MM.1S (cell line): ENCODE measurements at places on chromosomes 12 and 14.

- DNase-seq = no peak
Measured at GRCh38 chr12:28129031-28129430, 61.2 kb upstream of the CCDC91 start.

DNA sequence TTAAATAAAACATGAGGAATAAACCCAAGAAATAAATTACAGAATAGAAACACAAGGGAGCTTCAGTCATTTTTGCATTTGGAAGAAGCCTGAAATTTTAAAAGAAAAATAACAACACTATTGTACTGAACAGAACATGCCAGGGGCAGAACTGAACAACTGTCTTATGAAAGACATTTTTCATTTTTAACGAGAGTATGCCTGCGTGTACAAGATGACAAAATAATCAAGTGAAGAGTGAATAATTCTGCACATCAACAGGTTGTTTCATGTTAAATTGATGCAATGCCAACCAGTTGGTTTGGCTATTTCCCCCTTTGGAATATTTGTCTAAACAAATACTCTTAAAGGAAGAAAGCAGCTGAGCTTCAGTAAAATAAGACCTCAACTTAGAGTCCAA is 103.3 kb upstream of the BTG1 start:
- no peak for DNase-seq

DNA sequence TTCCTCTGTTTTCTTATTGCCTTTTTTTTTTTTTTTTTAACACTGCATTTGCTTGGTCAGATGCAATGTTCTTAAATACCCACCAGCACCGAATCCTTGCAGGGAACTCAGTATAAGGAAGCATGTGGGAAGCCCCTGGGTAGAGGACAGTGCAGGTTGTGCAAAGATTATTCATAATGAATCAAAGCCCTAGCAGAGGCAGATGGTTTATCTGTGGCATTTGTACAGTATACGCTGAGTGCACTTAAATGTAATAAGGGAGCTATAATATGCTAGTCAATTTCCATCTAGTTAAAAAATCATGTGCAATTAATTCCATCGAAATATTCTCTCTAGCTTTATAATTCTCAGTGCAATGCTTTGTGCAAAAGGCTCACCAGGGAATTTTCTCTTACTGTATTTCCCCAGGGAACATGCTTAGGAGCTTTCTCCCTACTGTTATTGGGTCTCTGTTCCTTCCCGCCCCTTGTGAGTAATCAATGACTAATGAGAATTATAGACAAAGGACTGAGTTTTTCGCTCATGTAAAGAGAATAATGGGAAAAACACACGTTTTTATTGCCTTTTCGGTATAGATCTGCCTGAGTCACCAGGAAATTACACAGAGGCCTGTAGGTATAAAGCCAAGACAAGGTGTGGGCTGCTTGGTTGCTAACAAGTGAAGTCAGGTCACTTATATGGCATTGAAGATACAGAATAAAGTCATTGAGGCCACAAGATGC is 1214.3 kb upstream of the TMEM132C start:
- DNase-seq = no peak

DNA sequence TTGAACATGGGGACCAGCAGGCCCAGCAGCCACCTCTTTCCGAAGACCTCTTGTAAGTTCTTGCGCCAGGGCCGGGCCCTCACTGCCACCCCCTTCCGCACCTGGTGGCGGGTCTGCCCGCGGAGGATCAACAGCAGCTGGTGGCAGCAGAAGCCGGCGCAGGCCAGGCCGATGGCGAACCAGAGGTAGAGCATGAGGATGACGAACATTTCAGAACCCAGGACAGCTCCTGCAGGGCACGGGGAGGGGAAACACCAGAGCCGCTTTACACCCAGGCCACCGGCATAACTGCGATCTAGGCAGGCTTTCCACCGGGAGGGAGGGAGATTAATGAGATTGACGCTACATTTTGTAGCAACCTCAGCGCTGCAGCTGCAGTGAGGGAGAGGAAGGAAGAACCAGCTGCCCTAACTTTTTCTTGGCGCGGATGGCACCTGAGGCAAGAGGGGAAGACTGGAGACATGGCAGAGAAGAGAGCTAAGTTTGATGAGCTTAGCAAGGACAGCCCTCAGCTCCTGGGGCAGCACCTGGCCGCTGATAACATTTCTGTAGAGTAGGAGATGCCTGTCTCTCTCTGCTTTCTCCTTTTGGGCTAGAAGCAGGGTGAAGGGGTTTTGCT is 7.8 kb downstream of the ZDHHC22 start:
- DNase-seq = peak; percentile 60

- DNase-seq = no peak
Measured at GRCh38 chr14:94110552-94111181, at the start of gene IFI27. TSS of gene IFI27 (plus strand) at chr14:94110736.

GRCh38 chr14:93017898-93018297 is 94.9 kb downstream of the CHGA start:
- no peak for DNase-seq

DNA sequence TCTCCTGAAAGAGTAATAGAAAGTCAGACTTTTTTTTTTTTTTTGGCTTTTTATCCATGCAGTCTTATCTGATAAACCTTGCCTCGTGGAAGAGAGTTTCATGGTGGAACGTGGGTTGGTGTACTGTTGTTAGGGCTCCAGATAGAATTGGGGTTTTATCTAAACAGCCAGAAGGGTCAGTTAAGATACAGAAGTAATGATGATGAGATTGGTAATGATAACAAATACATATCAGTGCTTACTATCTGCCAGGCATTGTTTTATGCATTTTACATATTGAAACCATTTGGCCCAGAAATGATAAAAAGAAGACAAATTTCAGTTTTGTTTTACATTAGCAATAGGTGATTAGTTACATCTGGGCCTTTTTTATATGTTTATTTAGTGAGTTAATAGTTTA is 372.8 kb upstream of the PRICKLE1 start:
- no peak for DNase-seq

DNA sequence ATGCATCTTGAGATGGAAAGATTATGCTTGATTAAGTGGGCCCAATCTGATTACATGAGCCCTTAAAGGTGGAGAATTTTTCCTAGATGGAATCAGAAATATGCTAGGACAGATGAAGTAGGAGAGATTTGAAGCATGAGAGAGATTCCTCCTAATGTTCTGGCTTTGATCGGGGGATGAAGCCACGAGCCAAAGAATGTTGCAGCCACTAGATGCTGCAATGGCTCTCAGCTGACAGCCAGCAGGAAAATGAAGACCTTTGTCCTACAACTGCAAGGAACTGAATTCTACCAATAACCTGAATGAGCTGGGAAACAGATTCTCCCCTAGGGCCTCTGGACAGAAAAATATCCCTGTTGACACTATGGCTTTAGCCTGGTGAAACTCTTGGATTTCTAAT is 82.6 kb upstream of the ATP2B1 start:
- DNase-seq = no peak

- peak; percentile 49 for DNase-seq
Measured at GRCh38 chr12:6465467-6466183, 4.9 kb downstream of the VAMP1 start.

DNA sequence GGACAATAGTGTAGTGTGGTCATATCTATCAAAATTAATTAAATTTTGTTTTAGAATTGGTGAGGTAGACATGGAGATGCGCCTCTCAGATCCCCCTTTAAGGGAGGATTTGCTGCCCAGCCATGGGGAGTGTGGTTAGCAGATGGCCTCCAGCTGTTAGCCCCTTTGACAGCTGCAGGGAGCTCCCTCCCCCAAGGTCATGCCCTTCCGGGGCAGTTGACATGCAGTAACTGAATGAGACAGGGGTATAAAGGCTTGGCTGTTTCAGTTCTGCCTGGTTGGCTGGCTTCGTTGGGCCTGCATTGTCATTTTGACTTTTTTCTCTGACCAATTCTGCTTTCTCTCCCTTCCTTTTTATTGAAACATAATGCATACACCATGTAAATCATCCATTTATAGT is 291.5 kb upstream of the SRRM4 start:
- DNase-seq = no peak

DNA sequence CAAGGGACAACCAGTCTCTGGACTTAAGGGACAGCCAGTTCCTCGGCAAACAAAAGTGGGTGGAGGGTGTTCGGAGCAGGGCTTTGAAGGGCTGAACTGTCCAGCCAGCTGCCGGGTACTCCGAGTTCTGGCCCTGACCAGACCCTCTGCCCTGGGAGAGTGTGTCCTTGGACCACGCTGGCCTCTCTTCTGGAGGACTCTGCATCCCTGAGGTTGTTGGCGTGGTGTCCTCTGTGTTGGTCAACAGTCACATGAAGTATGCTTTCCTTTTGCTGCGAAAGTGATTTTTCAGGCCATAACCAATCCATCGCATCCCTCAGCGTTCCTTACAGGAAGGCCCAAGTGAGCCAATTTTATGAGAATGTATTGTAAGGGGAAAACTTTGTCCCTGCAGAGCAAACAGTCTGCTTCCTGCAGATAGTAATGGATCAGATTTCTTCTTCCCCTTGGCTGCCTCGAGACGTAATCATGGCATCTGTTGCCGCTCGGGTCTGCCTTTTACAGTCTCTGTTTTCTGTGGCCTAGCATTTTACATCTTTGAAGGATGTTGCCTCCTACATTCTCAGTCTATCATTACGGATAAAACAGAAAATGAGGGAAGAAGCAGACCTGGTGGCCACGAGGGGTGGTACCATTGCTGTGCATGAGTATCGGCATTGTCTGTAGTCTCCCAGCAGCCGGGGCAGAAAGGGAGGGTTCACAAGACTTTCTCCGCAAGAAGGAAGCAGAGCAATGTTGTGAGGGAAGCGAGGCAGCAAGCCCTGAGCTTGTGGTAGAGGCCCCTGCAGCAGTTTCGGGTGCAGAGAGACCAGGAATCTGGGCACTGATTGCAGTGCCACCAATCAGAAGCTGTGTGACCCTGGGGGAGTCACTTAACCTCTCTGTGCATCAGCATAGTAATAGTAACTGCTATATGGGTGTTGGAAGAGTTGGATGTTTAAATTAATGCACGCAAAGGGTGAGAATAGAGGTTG is 47.4 kb downstream of the SMIM41 start:
- DNase-seq = no peak

GRCh38 chr14:86057018-86057667 is 527.2 kb downstream of the FLRT2 start:
- peak; percentile 7 for DNase-seq

GRCh38 chr12:82486524-82487235 is 128.4 kb downstream of the METTL25 start:
- no peak for DNase-seq

- DNase-seq = no peak
Measured at GRCh38 chr14:25121337-25122129, 71.6 kb upstream of the STXBP6 start.

GRCh38 chr14:67942080-67942710 is 122.6 kb downstream of the RAD51B start:
- DNase-seq = no peak

GRCh38 chr12:10243818-10244520 is 31.3 kb downstream of the GABARAPL1 start:
- DNase-seq = peak; percentile 89

- DNase-seq = no peak
Measured at GRCh38 chr12:124571556-124571955, 4.1 kb upstream of the NCOR2 start.
